Nephron progenitor cell (in vitro differentiated cells): ENCODE measurements at places on chromosomes 3 and 15.

- no peak for DNase-seq
Observed at GRCh38 chr3:14133188-14133800, 8.4 kb downstream of the TMEM43 start.

GRCh38 chr3:113620091-113620490 lies 76.4 kb downstream of the USF3 start:
- DNase-seq: no peak

GRCh38 chr15:38073178-38073946 lies 138.9 kb downstream of the TMCO5A start:
- DNase-seq: peak; percentile 15

- DNase-seq: no peak
Observed at GRCh38 chr3:74075241-74075640, 450.5 kb upstream of the PDZRN3 start.

DNA sequence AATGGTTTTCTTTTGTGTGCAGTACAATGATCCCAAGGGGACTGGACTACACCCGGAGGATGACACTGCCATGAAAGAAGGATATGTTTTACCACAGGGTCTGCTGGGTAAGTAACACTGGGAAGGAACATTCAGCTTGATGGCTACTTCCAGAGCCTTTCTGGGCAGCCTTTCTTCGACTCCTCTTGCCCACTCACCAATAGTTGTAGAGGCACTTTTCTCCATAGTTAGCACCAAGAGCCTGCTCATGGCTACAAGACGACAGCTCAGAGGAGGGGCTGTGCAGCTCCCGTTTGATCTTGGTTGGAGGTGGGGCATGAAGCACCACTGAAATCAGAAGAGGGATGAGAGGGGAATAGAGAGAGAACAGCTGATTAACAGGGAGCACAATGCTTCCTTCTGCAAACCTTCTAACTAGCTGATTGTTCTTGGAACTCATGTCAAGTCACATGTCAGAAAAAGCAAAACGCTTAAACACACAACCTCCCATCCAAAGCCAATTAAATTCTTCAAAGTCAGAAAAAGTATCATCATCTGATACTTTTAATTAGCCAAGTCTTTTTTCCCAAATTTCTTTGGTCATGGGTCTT lies 27.9 kb downstream of the ETV5 start:
- DNase-seq: no peak

GRCh38 chr3:16608816-16609215 lies 3.6 kb upstream of the DAZL start:
- DNase-seq: no peak

GRCh38 chr3:33914731-33915379 lies 116.4 kb downstream of the PDCD6IP start:
- DNase-seq: peak; percentile 20
